ENCODE measurements at places on chromosomes 2 and 18.

DNA sequence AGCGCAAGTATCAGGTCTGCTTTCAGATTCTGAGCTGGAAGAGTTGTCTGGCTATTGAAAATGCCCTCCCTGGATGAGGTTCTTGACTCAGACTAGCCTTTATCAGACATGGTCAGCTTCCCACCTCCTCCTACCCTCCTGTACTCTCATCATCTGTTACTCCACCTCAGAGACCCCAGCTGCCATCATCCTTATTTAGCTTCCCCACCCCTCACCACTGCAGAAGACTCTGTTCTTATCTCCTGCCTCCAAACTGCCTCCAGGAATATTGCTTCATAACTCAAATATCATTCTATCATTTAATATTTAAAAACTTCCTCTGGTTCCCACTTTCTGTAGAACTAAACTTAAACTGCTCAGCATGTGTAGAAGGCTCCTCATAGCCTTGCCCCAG is 31.1 kb upstream of the PPP3R1 start:
- no peak for DNase-seq

- no peak for DNase-seq
These were observed 18.9 kb downstream of the AAK1 start for GRCh38 chr2:69624611-69625010.

DNA sequence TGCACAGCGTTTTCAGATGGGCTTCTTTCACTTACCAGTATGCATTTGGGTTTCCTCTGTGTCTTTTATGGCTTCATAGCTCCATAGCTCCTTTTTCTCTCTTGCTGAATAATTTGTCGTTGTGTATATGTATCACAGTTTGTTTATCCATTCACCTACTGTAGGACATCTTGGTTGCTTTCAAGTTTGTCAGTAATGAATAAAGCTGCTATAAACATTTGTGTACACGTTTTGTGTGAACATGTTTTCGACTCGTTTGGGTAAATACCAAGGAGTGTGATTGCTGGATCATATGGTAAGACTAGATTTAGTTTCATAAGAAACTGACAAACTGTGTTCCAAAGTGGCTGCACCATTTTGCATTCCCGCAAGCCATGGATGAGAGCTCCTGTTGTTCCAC is 94.7 kb downstream of the FAM168B start:
- no peak for DNase-seq

- DNase-seq, result no peak
These were observed 14.8 kb upstream of the SLC40A1 start for GRCh38 chr2:189595417-189595816.

DNA sequence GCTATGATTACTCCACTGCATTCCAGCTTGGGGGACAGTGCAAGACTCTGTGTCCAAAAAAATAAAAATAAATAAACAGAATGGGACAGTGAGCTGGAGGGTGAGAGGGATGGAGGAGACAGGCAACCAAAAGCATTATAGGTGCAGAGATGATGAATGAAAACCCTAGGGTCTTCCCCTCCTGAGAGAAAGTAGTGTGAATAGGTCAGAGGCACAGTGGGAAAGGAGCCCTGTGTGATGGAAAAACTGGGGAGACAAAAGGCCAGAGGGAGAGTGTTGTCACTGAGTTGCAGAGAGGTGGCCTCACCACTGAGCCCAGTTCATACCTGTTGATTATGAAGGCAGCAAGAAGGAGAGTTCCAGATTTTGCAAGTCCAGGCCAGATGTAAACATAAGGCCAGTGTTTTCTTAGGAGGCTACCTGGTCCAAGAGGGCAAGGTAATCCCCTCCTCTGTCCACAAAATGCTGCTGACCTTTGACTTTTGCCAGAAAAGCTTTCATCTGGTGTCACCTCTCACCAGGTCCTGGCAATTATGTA is 17.6 kb upstream of the AGFG1 start:
- DNase-seq, result no peak

- no peak for DNase-seq
These were observed 125.1 kb upstream of the LMAN1 start for GRCh38 chr18:59484131-59484530.

- DNase-seq, result no peak
These were observed 70.7 kb downstream of the NEDD4L start for GRCh38 chr18:58114766-58115165.

DNA sequence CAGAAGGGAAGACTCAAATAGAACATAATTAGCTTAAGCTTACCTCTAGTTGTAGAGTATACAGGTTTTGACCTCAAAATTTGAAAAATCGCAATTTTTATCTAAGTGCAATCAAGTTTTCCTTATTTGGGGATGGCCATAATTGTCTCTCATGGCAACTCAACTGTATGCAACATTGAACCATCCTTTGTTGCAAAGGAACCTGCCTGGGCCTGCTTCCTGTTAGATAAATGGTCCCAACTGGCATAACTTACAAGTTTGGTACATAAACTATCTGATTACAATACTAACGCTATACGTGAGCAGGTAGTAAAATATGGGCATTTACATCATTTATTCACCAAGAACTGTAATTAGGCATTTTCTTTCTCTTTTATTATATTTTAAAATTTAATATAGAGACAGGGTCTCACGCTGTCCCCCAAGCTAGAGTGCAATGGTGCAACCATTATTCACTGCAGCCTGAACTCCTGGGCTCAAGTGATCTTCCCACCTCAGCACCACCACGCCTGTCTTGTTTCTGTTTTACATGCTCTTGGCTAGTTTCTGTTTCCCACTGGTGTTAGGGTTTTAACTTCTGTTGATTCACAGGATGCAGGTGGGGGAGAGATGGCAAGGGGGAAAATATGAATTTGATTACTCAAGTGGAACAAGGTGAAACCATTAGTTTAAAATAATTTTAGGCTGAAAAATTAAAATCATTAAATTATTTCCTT is 55.3 kb upstream of the B3GNT2 start:
- DNase-seq, result no peak

DNA sequence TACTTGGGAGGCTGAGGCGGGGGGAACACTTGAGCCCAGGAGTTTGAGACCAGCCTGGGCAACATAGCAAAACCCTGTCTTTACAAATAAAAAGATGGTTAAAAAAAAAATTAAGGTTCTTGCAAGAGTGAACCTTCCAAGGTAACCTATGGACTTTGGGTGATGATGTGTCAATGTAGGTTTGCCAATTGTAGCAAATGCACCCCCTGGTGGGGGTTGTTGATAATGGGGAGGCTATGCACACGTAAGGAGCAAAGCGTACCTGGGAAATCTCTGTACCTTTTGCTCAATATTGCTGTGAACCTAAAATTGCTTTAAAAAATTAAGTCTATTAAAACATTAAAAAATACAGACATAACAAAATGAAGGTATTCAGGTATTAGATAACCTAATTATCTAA is 70.4 kb downstream of the CWC22 start:
- no peak for DNase-seq

- no peak for DNase-seq
These were observed 61.4 kb downstream of the TWIST2 start for GRCh38 chr2:238908960-238909951.

DNA sequence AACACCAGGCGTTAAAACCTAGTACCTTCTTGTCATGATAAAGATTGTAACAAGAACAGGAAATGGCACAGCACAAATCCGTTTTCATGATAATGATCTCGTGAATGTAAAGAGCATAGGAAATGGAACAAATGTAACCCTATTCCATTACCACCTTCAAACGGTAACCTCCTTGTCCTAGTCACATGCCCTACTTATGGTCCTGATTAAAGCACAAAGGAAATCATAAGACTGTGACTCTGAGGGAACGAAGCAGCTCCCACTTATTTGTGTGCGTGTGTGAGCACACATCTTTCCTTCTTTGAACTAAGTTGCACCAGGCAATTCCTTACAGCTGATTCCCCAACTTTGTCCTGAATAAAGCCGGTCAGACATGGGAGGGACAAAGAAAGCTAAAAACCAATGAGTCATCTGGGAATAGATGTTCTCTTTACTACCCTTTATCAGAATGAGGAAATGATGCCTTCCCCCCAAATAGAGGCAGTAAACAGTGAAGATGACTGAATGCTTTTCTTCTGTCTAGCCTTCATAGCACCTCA is 192.6 kb downstream of the IKZF2 start:
- DNase-seq, result no peak

DNA sequence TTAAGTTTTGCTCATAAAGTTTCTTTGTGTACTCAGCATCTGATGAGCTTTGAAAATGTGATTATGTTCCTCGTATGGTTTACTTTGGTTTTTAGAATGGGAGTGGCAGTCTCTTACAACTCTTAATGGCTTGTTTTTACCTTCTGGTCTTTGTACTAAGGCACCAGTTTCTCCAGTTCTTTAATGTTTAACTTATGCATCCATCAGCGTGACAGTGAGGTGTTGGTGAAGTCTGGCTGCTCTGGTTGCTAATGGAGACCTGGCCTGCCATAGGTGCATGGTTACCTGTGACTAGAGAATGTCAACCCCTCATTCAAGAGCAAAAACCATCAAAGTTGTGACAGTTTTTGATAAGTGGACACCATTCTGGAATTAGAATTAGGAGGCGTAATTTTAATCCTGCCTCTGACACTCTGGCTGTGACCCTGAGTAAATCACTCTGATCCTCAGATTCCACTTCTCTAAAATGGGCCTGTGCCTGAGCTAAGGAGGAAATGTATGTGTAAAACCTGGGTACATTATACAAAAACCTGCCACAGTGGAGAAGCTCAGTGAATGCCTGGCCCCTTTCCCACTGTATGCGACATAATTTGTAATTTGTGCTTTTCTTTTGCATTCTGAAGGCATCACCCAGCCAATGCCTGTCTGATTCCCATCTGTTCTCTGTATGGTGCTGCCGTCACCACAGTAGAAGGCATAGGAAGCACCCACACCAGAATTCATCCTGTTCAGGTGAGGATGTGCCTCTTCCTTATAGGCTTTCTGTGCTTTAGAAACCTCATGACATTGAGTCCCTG is 11.2 kb downstream of the AOX1 start:
- DNase-seq, result no peak

DNA sequence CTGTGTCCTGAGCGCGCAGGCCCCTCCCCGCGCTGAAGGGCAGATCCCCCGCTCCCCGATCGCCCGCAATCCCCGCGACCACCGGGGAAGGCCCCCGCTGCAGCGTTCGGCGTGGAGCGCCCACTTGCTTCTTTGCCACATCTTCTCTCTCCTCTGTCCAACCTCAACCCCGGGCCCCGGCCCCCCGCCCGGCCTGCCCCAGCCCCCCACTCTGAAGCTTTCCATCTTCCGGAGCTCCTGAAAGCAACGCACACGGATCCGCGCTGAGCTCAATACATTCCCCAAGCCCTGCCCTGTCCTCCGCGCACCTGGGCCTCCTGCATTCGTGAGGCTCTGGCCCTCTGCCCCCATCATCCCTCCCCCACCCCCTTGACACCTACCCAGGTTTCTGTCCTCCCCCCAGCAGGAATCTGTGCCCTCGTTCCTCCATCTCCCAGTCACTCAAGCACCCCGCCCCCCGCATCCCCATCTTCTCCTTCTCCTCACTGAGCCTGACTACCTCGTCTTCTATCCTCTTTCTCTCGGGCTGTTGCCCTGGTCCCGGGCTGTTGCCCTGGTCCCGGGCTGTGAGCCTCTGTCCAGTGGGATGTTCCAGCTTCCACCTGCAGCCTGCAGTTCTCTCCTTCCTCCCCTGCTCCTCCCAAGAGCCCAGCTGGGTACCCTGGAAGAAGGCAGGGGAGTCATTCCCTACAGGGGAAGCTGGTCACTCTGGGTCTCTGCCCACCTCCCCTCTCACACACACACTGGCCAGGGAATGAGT is 7.8 kb downstream of the SPEG start:
- no peak for DNase-seq

DNA sequence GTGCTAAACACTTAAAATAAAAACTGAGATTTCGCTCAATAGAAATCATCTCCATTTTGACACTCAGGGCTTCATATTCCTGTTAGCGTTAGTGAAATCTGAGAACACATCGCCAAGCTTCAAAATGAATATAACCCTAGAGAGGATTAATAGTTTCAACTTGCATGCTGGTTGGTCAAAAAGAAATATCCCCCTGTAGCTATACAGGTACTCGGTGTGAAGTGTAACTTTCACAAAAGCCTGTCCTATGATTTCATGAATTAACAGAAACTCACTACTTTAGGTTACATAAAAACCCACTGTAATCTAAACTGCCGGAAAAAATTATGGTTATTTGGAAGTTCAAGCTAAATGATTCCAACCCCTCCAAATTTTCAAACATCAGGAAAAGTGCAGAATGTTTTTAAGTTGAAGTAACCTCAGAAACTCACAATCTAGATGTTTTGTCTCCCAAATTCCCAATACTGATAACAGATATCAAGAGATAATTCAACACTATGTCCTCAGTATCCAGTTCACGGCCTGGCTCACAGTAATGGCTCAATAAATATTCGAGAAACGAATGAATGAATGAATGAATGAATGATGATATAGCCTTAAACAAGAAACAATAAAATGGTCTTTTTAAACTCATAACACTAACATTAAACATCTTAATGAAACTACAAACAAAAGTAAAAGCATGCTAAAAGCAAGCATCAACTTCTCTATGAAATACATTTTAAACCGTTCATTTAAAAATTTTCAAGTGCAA is 2.5 kb downstream of the TLK1 start:
- DNase-seq, result no peak

DNA sequence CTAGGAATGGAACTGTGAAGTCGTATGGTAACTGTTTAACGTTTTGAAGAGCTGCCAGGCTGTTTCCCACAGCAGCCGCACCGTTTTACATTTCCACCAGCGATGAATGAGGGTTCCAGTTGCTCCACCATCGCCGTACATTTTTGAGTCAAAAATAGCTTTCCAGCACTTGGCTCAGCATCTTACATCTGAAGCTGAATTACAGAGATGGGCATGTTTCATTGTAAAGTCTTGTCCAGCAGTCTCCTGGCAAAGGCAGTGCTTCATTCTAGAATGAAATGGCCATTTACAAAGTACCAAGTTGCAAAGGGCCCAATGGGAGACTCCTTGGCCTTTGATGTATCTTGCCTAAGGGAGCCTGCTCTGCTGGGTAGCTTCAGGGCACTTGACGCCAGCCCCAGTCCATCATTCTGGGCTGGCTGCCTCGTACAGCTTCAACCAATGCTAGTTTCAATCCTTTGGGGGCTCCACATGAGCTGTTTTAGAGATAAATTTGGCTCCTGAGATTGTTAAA is 45.1 kb downstream of the ATIC start:
- DNase-seq, result no peak

DNA sequence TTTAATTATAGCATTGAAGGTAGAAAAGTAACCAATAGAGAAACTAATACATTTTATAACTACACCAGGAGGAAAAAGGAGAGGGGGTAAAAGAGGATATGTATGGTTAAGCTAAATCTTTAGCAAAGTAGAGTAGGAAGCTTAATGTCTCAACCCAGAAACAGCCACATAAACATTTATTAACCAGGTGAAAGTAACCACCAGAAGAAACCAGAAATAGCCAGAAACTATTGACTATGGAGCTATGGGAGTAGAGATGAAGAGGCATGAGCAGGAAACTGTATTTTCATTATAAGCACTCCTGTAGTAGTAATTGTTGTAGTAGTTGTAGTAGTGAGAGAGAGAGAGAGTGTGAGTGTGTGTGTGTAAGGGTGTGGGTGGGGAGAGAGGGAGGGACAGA is 617.5 kb upstream of the CHAC2 start:
- no peak for DNase-seq

DNA sequence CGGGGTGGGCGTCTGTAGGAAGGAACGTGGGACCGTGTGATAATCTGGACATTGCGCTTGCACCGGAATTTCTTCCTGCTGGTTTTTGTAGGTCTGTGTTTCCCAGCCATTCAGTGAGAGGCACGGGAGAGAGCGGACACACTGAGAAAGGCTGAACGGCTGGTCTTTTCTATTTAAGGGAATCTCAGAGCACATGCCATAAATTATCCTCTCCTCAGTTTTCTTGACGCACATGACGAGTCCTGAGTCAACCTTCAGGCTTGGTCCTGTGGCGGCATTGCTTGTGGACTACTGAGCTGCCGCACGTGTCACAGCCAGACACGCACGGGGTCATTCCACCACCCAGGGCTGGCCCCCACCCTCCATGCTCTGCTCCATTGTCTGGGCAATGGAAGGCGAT is 519.3 kb upstream of the ID2 start:
- DNase-seq, result no peak

All from DMS153 (cell line).